Skeletal muscle cell (primary cell): ENCODE measurements at places on chromosomes 12 and 14.

DNA sequence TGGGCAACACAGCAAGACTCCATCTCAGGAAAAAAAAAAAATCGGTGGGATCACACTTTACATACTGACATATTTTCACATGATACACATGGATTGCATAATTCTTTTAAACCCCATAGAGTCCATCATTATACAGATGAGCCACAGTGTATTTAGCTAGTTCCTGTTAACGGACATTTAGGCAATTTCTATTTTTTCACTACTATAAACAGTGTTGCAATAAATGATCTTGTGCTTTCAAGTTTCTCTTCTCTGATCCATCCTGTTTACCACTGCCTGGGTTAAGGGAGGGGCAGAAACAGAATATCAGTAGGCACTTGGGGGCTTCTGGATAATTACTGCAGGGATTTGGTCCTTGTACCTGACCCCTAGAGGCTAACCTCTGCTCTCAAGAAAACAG lies 43.4 kb upstream of the SPTLC2 start:
- no peak for DNase-seq

DNA sequence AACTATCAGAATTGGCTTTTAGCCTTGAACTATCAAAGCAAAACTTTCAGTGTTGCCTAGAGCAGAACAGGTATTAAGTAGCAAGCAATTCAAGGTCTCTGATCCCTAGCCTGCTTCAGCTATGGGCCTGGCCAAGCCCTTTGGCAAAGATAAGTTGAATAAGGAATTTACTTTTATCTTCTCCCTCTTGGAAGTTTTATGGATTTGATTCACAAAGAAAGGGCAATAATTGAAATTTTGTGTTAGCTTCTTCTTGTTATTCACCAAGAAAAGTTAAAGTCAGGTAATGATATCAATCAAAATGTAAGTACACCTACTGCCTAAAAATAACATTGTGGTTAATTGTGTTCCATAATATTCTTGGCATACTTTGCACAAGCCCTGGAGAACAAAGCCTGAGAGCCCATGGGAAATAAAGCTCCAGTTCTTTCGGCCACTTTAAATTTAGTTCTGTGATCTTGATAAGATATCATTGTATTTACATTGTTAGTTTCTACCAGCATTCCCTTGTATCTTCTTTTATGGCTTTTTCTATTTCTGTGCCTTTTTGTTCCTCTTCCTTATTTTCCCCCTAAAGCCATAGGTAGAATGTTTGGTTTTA lies 158.0 kb downstream of the RAD51B start:
- no peak for DNase-seq

DNA sequence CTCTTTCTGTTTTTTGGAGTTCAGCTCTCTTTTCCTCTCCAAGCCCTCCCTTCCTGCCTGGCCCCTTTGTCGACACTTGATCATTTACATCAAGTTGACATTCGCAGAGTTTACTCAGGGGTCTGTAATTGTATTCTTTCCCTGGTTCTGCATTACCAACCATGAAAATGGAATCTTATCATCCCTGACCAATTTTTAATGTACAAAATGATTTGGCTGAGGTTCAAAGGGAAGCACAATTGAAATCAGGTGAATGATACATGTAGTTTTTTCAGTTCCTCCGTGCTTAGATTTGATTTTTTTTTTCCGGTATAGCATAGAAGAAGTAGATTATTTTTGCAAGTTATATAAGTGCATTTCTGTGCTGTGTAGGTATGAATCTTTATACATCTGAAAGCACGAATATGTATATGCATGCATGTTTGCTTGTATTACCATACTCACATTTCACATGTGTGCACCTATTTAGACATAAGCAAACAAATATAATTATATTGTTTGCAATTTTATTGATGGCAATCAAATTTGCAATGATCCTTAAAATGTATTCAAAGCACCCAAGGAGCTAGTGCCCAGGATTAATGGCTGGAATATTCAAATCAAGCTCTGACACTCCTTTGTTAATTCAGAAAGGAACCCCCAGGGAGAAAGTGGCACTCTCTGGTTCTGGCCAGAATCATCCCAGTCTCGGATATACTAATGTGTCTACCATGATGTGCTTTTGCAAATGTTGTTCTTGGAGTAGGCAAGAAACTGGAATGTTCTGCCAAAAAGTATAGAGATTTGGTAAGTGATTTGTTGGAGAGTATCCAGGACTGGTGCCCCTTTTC lies 189.3 kb downstream of the VRK1 start:
- no peak for DNase-seq

- DNase-seq = no peak
Observed at GRCh38 chr14:71597955-71598660, 334.1 kb upstream of the RGS6 start.

- DNase-seq = no peak
Observed at GRCh38 chr12:57476162-57476992, 3.3 kb downstream of the ARHGAP9 start.

GRCh38 chr14:69968132-69968531 lies 88.9 kb downstream of the SMOC1 start:
- DNase-seq = no peak

- no peak for DNase-seq
Observed at GRCh38 chr14:90559811-90560492, 163.1 kb downstream of the CALM1 start.

- no peak for DNase-seq
Observed at GRCh38 chr12:54527631-54527929, 21.8 kb upstream of the PDE1B start.

DNA sequence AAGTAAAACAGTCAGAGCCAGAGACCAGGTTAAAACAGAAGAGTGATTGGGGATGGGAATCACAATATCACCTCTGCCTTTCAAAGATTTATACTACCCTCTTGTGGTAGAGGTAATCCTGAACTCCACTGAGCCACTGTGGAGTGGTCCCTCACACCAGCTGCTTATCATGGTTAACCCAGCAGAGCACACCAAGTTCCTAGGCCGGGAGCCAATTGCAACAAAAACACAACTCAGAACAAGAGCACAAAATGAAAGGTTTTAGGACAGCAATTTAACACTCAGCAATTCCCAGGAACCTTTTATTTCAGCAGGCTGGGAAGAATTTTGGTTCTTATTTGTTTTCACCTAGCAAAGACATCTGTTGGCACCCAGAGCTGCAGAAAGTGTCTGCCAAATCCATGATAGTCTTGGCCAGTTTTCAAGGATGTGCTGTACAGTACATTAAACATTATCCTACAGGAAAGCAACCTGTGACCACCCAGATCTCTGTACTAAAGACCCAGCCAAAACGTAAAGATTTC lies 220.5 kb upstream of the ATXN7L3B start:
- peak; percentile 85 for DNase-seq

DNA sequence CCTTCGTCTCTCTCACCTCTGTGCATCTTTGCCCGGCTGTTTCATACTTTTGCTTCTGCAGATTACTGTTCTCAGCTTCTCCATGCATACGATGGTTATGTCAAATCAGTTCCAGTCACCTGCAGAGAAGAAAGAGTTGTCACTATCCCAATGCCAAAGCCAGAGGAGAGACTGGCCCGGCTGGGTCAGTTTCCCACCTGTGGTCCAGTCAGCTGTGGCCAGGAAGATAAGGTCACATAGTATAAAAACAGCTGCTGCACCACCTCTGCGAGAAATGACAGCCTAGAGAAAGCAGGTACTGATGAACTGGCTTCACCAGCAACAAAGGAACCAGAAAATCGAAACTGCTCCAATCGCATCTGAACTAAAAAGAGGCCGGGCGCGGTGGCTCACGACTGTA lies 6.4 kb upstream of the P2RX4 start:
- DNase-seq = no peak

DNA sequence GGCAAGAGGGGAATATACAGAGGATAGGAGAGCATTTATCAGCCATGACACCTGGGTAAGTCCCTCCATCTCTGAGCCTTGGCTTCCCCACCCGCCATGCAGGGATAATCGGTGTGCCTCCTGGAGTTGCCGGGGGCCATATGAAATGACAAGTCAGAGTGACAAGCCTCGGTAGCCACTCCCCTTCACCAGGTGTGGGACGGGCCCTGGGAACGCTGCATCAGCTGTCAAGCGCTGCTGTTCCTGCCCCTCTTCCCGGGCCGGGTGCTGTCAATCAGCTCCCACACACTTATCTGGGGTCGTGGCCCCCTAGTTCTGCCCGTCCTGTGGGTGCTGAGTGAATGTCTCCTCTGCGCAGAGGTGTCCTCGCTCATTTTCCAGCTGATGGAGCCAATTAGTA lies 57.2 kb downstream of the MVK start:
- no peak for DNase-seq

DNA sequence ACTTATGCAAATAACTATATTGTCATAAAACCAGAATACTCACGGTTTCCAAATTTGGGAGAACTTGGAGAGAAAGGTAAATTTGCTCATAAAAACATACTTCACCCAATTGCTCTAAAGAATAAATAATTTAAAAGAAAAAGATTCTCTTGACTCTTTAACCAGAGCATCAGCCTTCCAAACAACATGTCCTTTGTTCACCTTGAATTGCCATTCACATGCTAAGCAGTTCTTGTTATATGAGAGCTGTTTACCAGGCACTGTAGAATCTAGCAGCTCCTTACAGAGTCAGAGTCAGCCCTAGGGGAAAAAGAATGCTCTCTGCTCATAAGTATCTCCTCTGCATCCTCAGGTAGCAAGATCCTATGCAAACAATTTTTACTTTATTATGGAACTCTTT lies 10.2 kb downstream of the SLCO1A2 start:
- no peak for DNase-seq

GRCh38 chr12:113373969-113374368 lies 15.6 kb downstream of the PLBD2 start:
- no peak for DNase-seq

DNA sequence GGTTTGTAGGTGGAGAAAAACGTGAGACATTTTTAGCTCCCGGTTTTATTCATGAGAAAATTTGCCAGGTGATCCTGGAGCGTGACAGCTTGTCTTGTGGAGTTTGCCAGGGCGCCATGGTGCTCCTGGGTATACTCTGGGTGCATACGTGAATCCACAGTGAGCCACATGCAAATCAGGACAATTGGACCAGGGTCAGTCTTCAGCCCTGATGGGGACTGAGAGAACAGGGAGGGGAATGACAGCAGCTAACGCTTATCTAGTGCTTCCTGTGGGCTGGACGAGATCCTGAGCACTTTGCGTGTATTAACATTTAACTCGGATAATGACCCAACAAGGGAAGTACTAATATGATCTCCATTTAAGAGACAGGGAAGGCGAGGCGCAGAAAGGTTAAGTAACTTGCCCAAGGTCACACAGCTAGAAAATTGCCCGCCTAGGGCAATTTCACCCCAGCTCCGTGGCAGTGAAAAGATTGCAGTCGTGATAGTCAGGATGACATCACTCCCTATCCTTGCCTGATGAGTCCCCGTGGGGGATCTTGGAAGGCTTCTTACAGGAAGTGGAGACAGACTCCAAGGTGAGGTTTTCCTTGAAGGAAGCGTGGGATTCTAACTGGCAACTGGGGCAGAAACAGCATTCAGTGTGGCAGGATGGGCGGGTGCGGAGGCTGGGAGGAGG lies 118.4 kb upstream of the NCOR2 start:
- no peak for DNase-seq

DNA sequence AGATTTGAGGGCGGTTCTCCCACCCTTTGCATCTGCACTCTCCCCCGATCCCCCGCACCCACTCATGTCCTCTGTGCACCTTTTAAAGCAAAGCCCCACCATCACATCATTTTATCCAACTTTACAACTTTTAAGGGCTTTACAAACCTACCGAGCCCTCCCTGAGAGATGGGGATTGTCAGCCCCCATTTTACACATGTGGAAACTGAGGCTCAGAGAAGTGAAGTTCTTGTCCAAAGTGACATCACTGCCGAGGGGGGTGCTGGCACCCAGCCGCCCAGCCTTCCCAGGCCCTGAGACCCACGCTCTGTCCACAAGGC lies 334.2 kb downstream of the MED13L start:
- no peak for DNase-seq

DNA sequence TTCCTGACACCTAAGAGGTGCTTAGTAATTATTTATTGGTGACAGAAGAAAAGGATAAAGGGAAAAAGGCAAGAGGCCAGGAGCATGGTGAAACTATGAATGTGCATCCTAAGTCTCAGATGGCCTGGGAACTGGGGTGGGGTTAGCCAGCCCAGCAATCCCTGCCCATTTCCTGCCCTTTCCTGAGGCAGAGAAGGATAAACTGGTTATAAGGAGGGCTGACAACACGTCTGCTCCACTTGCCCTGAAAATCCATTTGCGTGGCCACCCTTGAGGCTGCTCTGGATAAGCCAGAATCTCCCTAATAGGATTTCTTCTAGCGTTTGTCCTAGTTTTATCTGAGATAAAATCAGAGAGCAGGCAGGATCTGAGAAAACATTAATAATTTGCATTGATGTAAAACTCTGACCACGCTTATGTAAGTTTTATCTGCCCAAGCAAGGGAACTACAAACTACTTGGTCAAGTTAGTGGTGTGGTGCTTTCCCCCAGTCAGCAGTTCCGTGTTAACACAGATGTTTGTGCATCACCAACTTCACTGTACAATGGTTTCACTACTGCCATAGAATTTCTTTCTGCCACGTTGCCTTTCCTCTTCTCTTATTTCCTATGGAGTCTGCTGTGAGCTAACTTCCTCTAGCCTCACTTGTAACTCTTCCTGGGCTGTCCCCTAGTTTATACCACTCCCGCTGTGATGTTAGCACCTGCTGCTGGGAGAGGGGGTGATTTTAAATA lies 392.7 kb downstream of the RPS29 start:
- DNase-seq = no peak

DNA sequence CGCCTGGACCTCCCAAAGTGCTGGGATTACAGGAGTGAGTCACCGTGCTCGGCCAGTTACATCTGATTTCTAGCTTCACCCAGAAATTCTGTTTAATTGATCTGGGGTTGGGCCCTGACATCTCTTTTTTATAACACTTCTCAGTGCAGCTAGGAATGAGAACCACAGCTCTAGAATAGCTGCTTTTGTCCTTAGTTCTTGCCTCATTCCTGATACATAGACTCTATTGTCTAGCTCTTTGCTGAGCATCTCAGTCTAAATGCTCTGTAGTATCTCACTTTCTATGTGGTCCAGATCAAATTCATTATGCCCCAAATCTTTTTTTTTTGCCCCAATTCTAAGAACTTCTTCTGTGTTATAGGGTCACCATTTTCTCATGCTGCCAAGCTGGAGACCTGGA lies 29.9 kb upstream of the FUT8 start:
- no peak for DNase-seq

GRCh38 chr14:54650959-54651351 lies 84.0 kb downstream of the SAMD4A start:
- no peak for DNase-seq

GRCh38 chr14:69637503-69638031 lies 26.2 kb downstream of the SUSD6 start:
- no peak for DNase-seq

- DNase-seq = no peak
Observed at GRCh38 chr12:132772606-132773005, 11.0 kb upstream of the ANKLE2 start.

- DNase-seq = no peak
Observed at GRCh38 chr12:131441060-131441396, 269.9 kb upstream of the SFSWAP start.

DNA sequence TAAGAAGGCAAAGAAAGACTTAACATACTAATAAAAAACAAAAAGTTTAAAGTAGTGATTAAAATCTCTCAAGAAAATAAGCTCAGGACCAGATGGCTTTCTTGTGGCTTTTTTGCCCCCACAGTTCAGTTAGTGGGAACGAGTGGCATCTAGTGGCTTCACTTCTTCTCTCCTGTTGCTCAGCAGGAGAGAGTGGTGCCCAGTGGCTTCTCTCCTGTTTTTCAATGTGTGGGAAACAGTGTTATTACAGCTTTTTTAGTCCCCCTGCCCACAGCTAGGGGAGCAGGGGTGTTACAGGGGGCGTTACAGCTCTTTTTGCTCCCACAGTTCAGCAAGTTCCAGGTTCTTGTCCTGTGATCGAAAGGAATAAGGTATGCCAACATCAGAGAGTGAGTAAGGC lies 135.2 kb downstream of the RERGL start:
- no peak for DNase-seq

GRCh38 chr12:27822076-27822712 lies 42.2 kb upstream of the MANSC4 start:
- peak; percentile 67 for DNase-seq
